HCT116 (cell line): ENCODE measurements at places on chromosomes 13 and 19.

DNA sequence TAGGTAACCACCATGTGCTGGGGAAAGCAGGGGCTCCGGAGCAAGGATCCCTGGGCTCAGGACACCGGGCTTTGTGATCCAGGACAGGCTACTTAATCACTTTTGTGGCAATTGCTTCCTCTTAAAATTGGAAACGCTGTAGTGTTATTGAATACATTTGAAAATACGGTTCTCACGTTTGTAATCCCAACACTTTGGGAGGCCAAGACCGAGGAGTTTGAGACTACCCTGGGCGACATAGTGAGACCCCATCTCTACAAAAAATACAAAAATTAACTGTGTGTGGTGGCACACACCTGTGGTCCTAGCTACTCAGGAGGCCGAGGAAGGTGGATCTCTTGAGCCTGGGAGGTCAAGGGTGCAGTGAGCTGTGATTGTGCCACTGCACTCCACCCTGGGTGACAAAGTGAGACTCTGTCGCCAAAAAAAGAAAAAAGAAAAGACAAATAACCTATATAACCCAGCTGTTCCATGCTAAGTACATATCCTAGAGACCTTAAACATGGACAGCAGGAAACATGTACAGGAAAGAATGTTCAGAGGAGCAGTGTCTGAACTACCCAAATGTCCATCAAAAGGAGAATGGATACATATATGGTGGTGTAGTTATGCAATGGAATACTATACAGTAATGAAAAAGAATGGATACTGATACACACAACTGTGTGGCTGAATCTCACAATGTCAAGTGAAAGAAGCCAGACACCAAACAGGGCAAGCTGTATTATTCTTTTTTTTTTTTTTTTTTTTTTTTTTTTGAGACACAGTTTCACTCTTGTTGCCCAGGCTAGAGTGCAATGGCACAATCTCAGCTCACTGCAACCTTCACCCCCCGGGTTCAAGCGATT, 622 bp upstream of the PRODH2 start:
- DNase-seq = no peak

GRCh38 chr13:75495938-75496337, 14.0 kb upstream of the TBC1D4 start:
- DNase-seq = no peak

GRCh38 chr13:113296823-113297369, at the start of gene LAMP1:
Gene LAMP1, plus strand, starts transcription at chr13:113297239. Its CDS starts 196 bp downstream, at chr13:113297435.
- peak; percentile 91 for DNase-seq

DNA sequence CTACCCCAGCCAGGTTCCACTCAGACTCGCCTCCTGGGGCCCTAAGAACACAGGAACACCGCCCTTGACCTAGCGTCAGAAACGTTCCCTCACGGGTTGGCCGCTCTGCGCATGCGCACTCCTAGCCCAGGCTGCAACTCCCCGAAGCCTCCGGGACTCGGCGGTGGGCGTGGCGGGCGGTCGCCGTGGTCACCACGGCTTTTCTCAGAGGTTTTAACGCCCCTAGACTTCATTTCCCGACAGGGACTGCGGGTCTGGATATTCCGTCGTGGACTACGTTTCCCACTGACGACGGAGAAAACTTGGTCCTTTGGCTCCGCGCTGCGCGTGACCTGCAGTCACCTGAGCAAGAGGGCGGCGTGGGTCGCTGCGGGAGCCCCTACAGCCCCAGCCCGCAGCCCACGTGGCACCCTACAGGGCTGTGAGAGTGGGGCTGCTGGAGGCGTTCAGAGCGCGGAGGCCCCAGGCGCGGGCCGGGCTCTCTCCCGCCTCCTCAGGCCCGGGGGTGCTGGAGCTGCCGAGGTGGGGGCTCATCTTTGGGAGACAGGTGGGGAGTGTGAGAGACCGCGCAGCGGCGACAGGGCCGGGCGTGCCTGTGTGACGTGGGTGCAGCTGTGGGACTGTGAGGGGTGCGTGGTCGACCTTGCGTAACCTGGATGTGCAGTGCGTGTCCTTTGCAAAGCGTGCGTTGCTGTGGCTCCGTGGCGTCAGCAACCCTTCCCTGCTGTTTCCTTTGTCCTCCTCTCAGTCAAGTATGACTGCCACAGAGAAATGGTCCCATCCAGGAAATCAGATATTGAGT, 38.0 kb upstream of the ZNF573 start:
- no peak for DNase-seq

DNA sequence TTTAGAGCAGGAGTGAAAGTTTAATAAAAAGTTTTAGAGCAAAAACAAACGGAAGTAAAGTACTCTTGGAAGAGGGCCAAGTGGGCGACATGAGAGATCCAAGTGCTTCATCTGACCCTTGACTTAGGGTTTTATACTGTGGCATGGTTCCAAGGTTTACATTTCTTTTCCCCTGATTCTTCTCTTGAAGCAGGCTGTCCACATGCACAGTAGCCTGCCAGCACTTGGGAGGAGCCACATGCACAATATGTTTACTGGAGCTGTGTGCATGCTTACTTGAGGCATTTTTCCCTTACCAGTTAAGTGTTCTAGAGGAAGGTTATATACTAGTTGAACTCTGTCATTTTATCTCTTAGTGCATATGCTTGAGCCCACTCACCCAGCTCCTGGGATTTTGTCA, 295.6 kb downstream of the TBC1D4 start:
- DNase-seq = no peak

- no peak for DNase-seq
These were observed 8.8 kb downstream of the ATP4B start for GRCh38 chr13:113649212-113649611.

DNA sequence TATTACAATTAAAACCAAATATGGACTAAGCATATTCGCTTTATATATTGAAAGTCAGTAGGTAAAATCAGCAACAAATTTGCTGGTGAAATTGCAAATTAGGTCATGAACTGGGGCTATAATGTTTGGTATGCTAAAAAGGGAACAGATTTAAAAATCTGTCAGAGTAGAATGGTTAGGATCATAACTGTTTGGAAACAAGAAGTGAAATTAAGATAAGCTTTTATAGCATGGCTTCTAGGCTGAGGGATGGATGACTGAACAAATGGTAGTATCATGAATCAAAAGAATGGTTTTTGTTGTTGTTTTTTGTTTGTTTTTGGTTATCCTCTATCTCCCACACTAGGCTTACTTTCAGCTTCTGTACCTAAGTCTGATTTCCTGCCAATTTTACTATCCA, 1090.4 kb downstream of the PCDH9 start:
- no peak for DNase-seq

DNA sequence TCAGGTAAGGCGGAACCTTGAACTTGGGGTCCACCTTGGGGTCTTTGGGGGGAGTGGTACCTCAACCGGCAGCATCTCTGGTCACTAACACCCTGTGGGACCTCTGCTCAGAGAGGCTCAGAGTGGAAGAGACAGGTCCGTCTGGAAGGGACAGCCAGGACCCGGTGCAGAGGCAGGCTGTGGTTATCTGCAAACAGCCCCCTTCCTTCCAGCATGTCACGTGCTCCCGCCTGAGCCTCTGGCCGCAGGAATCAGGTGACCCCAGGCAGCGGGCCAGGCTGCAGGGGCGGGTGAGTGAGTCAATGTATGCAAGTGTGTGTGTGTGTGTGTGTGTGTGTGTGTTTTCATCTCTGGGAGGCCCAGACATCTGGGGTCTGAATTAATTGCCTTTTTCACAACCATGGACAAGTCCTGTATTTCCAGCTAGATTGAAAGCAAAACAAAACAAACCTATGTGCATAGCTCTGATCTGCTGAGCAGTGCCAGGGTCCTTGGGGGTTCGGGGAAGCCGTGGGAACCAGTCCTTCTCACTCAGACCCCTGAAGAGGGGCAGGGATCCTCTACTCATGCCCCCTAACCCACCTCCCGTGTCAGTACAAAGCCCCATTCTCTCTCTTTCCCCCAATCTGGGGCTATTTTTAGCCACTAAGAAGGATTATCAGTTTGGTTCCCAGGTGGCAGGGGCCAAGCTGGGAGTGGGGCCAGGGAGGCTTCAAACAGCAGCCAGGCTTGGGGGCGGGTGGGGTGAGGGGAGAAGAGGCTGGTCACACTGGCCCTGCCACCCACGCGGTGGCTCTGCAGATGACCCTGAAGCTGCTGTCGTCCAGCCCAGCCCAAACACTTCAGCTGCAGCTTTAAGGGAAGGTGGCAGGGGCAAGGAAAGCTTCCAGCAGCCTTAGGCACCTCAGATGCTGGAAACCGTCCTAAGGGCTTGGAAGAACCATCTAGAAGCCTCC, 31.4 kb downstream of the CERS4 start:
- peak; percentile 47 for DNase-seq

DNA sequence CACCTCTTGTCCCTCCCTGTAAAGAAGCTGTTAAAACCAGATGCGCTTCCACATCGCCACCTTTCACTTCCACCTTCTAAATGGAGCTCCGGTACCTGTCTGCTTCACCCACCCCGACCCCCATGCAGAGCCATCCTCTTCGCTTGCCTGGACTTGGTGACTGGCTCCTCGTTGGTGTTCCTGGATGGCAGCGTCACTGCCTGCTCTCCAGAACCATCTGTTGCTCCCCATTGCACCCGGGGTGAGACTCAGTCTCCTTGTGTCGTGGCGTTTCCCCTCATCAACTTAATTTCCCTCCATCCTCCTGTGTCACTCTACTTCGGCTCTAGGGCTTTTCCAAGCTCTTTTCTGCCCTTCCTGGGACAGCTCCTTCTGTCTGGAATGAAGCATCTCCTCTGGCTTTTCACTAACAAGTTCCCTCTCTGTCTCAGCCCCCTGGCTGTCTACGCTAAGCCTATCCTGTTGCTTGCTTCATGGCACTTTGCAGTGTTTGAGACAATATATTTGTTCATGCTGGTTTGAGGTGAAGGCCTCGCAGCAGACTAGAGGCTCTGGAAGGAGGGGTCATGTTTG, 10.3 kb downstream of the CEBPG start:
- no peak for DNase-seq

- no peak for DNase-seq
These were observed 107.2 kb downstream of the FNDC3A start for GRCh38 chr13:49082653-49083536.

DNA sequence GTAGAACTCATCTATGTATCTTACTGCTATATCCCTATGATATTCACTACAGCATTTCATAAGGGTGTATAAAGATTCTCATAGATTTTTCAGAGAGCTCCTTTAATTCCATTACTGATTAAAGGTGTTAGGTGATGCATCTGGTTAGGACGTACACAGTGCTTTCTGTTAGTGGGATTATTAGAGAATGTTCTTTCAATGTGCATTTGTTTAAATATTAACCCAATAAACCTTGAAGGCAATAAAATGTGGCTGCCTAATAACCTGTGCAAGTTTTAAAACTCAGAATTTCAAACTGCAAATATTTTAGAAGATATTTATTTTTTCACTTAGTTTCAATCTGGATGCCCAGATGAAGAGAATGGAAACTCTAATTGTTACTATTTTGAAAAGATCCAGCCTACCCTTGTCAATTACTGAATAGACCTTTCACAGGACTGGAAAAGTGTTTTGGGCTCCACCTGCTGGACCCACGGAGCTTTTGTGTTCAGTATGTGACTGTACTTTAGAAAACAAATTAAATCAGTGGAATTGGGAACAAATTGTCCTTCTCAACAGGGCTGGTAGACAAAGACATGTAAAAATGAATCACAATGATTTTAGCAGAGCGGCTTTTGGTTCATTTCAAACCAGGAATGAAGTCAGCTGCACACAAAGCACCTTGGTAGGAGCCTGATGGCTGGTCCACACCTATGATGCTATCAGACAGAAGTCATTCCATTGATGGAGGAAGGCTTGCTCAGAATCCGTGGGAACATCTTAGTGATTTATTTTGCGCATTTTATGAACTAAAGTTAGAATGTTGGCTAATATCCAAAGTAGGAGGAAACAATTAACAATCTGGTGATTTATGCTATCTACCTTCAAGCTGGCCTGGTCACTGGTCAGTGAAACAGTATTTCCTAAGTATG, 89.4 kb upstream of the RAP2A start:
- peak; percentile 49 for DNase-seq

DNA sequence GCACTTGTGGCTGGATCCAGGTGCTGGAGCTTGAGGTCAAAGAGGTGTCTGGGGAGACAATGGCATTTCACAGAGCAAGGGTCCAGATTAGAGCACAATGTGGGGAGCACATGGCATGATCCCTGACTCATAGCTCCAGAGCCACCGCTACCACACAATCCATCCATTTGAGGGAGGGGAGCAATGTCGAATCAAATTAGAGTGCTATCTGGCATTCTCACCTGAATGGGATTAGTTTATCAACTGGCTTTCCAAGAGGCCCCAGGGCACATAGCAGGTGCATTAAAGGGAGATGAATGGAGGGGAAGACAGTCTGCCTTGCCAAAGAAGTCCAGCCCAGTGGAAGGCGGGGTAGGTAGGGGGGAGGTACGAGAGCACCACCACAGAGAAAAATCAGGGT, 194.4 kb upstream of the GPR12 start:
- DNase-seq = no peak

GRCh38 chr13:30545320-30545719, 72.4 kb upstream of the USPL1 start:
- DNase-seq = no peak

DNA sequence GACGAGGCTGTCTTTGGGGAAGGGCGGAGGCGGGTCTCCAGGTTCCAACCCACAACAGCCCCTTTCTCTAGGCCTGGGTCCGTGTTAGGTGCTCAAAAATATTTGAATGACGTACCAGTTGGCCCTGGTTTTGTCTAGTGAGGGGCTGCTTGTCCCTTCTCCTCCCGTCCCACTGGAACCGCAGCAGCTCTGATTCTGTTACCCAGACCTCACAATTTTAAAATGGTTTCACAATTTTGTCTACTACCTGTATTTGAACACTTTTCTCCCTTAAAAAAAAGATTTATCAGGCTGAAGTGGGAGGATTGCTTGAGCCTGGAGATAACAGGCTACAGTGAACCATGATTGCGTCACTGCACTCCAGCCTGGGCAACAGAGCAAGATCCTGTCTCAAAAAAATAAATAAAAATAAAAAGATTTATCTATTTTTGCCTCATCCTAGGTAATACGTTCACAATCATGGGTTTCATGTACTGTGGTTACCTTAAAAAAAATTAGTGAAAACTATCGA, 1.3 kb upstream of the IRF2BP1 start:
- DNase-seq = no peak

GRCh38 chr13:77521194-77521593, 14.3 kb upstream of the SCEL start:
- no peak for DNase-seq

DNA sequence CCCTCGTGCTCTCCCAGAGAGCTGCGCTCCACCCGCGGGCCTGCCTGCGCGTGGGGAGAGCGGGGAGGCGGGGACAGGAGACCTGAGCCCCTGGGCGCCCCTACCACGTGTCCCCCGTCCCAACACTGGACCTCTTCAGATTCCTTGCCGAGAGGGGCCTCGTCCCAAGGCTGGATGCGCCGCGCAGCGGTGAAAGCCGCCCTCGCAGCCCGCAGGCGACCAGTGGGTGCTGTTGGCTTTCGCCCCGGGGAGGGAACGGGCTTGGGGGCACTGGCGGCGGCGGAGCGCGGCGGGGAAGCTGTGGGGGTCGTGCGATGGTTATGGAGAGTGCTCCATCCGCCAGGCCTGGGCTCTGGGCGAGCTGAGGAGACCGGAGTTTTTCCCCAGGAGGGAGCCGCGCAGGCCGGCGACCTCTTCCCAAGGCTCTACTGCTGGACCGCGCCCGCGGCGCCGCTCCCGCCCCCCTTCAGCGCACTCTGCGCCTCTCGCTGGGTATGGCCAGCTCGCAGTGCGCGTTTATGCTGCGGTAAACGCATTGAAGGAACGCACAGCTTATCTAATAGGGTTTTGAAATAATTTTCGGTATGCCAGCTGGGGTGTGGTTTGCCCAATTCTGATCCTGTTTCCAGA, 17.2 kb upstream of the RNF17 start:
- DNase-seq = no peak

GRCh38 chr13:111153977-111154332, 38.8 kb downstream of the ARHGEF7 start:
- DNase-seq = no peak

- no peak for DNase-seq
These were observed 12.1 kb downstream of the IGFL1 start for GRCh38 chr19:46241626-46242025.

GRCh38 chr19:491146-491741, 5.0 kb upstream of the MADCAM1 start:
- DNase-seq = no peak
